ENCODE measurements at places on chromosomes 16 and 17. TPM values are rescaled to one million over a fixed set of nuclear protein-coding genes. Genes with fewer than 3 reads are reported as not detected.

- DNase-seq, result no peak
Measured at GRCh38 chr17:75933808-75934207, 7.0 kb downstream of the FBF1 start.

DNA sequence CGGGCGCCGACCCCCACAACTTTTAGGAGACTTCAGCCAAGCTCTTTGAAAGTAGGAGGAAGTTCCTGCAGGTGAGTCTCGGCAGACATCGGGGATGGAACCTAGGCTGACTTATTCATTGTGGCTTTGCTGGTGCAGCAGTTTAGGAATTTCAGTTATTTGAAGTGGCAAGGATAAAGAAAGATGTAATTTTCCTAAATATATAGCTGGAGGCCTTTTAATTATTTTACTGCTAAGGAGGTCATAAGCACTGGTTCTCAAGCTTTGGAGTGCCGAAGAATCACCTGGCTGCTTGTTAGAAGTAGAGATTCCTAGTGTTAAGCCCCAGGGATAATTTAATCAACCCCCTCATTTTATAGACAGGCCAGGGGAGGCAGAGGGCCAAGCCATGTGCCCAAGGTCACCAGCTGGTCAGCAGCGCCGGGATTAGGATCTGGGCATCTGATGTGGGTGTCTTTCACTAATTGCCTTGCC, 28.9 kb upstream of the BCAR1 start:
- no peak for DNase-seq

DNA sequence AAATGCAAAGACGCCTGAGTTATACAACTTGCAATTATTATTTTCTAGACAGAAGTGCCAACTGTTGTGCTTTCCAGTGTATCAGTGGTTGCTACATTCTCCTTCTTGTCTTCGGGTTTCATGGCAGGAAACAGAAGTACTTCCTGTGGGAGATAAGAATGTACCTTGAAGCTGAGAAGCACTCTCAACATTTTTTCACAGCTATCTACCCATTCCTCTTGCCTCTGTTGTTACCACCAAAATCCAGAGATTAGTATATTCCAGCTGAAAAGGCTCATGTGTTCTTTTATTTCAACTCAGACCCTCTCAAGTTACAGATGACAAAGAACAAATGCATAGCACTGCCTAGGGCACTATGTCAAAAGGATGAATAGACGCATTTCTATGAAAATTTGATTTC, 4.8 kb upstream of the ADAT1 start:
- DNase-seq, result no peak

- DNase-seq, result peak; percentile 95
Measured at GRCh38 chr17:45293413-45294211, 23.2 kb downstream of the MAP3K14 start.

- DNase-seq, result no peak
Measured at GRCh38 chr17:80270836-80271235, 10.2 kb downstream of the RNF213 start.

DNA sequence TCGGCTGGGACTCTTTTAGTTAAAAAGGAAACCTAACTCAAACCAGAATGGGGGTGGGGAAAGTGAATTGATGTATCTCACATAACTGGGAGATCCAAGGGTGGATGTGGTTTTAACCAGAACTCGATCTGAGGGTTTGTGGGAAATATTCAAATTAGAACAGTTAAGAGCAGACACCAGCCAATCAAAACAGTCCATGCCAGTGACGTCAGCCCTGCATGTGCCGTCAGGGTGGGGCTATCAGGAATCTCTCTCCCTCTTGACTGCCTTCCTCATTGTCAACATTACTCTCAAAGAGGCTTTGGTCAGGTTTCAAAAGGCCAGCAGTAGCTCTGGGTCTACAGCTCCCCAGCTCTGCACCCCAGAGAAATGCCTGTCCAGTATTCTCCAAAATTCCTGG, 94.2 kb upstream of the HSBP1 start:
- no peak for DNase-seq

DNA sequence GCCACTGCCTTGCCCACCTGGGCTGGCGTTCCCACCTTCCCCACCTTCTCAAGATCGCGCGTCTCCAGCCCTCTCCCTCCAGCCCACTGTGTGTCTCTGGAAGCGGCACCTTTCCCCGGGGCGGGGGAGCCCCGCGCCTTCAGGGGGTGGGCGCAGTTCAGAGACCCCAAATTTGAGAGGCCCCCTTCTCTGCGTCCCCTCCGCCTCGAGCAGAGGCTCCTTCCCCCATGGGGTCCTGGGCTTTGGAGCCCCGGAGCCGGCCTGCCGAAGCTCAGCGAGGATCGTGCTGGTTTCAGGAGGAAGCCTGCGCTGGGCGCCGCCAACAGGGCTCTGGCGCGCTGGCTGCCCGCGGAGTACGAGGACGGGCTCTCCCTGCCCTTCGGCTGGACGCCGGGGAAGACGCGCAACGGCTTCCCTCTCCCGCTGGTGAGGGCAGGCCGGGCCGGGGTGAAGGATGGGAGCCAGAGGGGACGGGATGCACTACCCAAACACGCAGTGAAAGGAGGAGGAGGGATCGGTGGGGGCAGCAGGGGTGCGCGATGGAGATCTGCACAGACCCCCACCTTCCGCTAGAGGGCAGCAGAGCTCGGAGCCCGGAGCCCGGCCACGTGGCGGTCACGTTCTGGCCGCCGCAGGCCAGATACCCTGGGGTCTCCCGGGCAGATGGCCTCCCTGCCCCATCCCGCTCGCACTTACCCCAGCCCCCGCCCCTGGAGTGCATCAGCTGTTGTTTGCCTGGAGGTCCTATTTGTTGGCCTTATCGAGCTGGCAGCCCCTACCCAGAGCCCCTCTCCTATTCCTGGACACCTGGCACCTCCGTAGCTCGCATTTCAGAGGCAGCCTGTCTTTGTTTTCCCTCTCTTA, 11.1 kb downstream of the LPO start:
- peak; percentile 67 for DNase-seq

GRCh38 chr17:77728474-77728795, 230.1 kb upstream of the TNRC6C start:
- no peak for DNase-seq

DNA sequence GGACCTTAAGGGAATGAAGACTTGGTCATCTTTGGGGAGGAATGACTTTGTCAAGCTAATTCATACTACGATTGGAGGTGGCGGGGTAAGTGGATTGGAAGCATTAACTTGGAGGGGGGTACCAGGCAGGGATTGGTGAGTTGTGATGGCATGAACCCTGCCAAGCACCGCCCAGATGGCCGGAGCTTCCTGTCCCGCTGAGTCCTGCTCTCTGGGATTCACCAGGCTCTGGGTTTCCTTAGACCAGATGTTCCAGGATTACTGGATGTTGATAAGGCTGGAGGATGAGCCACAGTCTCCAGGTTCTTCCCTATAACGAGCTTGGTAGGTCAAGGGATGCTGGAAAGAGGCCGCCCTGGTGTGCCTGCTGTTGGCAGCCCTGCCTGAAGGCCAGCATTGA, 154.9 kb downstream of the SDK2 start:
- no peak for DNase-seq

DNA sequence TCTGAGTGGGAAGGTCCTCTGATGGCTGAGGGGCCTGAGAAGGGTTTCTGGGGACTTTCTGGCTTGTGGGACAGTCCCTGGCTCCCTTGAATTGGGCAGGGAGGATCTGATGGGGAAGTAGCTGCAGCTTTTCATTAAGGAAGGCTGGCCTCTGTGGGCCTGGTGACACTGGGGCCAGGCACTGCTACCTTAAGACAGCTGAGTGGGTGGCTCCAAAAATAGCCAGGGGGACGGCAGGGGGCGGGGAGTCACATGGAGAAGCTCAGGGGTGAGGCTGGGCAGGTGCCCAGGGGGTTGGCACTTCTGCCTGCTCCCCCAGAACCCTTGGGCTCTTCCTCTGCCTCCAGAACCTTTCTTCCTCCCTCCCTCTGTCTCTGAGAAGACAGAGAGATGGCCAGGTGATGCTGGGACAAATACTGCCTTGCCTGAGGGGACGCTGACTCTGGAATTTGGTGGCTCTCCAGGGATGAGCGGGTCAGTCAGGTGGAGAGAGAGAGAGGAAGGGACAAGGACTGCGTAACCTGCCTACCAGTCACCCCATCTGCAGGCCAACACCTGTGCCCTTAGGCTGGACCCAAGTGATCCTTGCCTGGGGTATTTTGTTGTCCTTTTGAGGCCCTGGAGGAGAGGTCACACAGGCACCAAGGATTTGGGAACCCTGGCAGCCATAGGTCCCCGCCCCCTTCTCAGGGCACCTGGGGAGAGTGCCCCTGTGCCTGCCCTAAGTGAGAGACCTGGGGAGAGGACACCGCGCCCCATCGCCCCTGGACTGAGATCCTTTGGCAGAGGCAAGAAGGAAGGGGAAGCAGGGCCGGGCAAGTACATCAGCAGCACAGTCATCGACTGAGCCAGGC, 1.7 kb upstream of the SGCA start:
- no peak for DNase-seq

DNA sequence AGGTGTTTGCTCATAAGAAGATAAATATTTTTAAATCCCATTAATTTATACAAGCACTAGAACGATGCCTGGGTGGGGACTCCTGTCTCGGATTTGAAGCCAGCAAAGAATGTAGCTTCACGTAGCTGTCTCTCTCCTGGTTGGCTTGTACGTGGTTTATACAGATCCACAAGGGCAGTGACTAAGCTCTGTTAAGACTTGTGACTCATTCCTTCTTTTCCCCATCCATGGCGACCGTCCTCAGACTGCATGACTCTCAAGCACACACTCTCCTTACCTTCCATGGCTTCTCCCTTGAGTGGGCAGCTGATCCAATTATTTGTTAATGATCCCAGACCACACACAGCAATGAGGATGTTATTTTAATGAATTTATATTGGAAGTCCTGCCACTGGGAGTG, 679.7 kb upstream of the SOX9 start:
- DNase-seq, result no peak

Gene SLC13A2
- total RNA-seq, result not detected

Gene LRRC75A
- 7.4 TPM for total RNA-seq

Gene MMP25
- 0.55 TPM for total RNA-seq

Gene ERAL1
- 51.7 TPM for total RNA-seq

Gene BRIP1
- 0.26 TPM for total RNA-seq

Gene GNGT2
- total RNA-seq, result 3.9 TPM

Data from adrenal gland (tissue), 19 donors.